ENCODE measurements at places on chromosomes 2 and 18.

GRCh38 chr2:200483729-200484198 lies 26.1 kb downstream of the KCTD18 start:
- peak; percentile 82 for DNase-seq

- no peak for DNase-seq
These were observed 43.9 kb upstream of the SGPP2 start for GRCh38 chr2:222380456-222380855.

DNA sequence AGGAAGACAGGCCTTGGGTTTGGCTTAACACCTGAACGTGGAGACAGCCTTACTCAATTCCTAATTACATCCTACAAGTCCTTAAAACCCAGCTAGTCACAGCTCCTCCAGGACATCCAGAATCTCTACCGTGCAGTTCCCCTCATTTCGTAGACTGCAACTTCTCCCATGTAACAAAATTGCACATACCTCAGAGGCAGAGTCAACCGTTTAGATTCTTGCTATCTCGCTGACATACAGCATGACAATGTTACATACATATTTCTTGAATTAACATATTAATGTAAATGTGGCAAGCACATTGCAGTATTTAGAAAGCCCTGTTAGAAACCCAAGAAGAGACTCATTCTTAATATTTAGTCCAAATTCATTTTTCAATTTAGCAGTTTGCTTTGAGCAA lies 358.7 kb downstream of the SETBP1 start:
- DNase-seq: no peak

DNA sequence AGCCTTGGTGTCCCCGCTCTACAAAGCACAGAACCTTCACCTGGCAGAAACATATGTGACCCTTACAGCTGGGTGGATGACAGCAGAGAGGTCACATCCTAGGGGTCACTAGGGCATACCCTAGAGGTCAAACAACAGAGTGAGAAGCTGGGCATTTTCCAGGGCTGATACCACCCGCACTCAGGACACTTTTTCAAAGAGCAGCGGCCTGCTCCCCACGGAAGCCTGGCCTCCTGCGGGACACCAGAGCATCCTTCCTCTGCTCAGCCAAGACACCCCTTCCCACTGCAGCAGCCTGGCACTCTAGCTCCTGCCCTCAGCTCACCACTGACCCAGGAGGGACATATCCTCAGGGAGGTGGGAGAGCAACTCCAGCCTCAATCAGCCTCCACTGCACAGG lies 86.0 kb downstream of the GALNT14 start:
- DNase-seq: no peak

DNA sequence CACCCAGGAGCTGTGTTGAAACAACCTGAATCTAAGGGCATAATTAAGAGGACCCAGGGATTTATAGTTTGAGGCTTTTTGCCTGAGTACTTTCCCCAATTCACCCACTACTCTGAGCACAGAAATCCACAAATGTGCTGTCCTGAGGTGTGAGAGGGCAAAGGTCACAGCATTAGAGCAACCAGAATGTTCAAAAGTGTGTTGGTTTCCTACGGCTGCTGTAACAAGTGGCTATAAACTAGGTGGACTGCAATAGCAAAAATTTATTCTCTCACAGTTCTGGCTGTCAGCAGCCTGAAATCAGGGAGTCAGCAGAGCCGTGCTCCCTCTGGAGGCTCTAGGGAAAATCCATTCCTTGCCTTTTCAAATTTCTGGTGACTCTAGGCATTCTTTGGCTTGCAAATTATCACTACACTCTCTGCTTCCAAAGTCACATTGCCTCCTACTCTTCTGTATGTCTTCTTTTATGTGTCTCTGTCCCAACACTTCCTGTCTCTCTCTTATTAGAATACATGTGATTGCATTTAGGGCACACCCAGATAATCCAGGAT lies 91.4 kb upstream of the TACR1 start:
- peak; percentile 44 for DNase-seq
